GM19239 (cell line): ENCODE measurements at places on chromosomes 7 and 10.
A peak's percentile ranks its signal among the peaks of the same experiment; 100 is the strongest.

GRCh38 chr7:76193883-76194282 is 7.8 kb upstream of the SRRM3 start:
- no peak for DNase-seq

DNA sequence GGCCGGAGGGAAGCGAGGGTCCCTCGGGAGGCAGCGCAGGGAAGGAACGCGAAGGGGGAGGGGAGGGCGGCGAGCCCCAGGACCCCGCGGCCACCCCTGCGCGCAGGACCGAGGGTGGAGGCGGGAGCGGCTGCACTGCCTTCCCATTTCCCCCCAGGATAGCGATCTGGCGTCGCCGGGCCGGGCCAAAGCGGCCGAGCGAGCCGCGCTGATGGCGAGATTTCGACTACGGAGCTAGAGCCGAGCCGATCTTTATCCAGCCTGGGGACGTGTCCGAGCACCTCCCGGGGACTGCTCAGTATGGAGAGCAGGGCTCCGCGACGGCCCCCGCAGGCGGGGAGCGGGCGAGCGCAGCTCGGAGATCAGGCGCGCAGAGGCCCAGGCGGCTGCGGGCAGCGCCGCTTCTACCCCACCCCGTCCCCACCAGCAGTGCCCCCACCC is 590 bp upstream of the CRTAC1 start:
- no peak for DNase-seq

GRCh38 chr10:110568055-110568735 is 700 bp downstream of the SMC3 start:
- peak; percentile 10 for DNase-seq

DNA sequence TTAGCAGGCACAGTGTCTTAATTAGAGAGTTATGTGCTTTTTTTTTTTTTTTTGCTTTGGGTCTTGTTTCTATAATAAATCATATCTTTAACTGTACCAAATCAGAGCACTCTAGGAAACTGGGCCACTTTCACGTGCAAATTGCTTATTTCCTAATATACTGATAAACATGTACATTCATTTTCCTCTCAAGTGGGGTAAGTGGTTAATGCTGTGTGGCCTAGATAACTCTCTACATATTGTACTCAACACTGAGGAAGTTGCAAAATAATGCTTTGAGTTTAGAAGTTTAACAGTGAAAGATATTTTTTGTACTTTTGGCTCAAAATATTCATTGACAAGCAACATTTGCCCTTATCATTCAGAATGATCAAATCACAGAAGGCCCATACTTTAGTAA is 115.9 kb upstream of the IFRD1 start:
- no peak for DNase-seq

GRCh38 chr7:156673454-156673853 is 32.9 kb downstream of the RNF32 start:
- no peak for DNase-seq

DNA sequence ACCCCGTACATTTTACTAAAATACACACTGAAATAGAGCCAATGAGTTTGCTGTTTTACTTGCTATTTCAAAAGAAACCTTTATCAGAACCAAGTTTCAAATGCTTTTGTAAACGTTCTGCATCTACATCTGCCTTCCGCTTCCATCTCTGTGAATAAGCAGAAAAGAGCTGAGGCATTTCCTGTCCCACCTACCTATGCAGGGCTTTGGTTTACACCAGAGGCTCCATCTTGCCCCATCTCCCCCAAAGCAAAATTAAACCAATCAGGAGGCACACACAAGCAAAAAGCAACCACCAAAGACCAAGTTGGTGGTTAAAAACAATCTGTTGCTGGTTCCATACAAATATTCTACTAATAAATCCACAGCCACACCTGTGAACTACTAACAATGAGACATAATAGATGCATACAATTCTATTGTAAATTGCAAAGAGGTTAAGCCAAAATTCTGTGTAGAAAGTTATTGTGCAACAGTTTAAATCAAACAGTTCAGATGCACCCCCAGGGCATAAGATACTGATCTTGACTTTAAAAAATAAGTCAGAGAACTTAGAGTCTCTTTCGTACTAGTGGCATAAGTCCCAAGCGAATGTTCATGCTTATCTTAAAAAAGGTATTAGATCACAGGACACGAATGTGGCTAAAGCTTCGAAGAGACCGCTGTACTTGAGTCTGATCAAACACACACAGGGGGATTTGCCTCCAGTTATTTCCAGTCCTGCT is 83.9 kb downstream of the FGFR2 start:
- DNase-seq, result no peak

DNA sequence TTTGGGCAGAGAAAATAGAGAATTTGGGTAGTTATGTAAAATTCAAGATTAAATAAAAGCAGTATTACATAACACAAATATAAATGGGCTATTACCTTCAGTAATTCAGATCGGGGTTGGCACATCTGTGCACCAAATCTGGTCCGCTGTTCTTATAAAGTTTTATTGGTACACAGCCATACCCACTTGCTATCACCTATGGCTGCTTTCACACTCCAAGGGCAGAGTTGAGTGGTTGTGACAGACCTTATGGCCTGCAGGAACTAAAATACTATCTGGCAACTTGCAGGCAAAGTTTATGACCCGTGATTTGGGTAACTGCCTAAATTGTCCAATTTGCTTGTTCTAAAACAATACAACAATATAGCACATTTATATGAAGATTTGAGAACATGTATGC is 249.3 kb downstream of the DIP2C start:
- DNase-seq, result no peak

DNA sequence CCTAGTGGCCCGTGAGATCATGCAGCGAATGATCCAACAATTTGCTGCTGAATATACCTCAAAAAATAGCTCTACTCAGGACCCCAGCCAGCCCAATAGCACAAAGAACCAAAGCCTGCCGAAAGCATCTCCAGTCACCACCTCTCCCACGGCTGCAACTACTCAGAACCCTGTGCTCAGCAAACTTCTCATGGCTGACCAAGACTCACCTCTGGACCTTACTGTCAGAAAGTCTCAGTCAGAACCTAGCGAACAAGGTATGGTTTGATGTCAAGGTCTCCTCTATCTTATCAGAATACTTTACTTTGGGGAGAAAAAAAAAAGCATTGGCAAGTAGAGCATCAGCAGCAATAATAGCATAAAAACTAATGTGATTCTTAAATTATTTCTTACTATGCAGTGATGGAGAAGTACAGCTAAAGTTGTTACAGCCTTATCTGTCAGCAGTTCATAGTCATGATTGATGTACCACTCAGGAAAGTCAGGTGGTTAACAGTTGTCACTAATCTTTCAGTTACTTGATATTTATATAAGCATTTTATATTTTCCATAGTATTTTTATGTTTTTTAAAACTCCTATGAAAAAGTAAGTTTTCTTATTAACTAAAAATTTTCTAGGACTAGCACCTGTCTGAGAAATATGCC is 117.1 kb downstream of the LCOR start:
- no peak for DNase-seq

DNA sequence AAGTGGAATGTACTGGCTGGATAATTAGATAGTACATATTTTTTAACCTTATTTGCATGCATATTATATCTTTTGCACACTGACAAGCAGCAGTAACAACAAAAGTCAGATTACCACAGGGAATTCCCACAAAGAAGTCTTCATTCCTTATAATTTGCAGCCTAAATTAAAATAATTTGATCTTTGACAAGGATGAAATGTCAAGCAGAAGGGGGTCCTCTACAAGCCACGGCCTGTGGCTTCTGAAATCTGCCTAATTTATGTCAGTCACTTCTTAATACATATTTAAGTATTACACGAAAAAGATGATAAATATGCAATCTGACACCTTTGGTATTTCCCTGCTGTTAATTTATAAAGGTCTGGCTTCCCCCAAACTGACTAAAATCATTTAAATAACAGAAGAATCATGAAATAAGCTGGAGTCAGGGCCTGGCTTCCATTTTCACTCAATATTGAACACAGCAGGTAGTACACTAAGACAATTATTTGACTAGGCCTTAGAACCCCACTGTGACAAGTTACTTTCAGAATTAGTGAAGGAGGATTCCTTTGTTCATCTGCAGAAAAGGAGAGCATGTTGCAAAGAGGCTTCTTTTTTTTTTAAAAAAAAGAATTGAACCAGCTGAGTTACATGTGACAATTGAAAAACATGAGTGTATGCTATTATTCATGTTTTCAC is 351.1 kb upstream of the ETV1 start:
- DNase-seq, result no peak

- no peak for DNase-seq
These were observed 22.9 kb downstream of the IKZF1 start for GRCh38 chr7:50327443-50327842.

DNA sequence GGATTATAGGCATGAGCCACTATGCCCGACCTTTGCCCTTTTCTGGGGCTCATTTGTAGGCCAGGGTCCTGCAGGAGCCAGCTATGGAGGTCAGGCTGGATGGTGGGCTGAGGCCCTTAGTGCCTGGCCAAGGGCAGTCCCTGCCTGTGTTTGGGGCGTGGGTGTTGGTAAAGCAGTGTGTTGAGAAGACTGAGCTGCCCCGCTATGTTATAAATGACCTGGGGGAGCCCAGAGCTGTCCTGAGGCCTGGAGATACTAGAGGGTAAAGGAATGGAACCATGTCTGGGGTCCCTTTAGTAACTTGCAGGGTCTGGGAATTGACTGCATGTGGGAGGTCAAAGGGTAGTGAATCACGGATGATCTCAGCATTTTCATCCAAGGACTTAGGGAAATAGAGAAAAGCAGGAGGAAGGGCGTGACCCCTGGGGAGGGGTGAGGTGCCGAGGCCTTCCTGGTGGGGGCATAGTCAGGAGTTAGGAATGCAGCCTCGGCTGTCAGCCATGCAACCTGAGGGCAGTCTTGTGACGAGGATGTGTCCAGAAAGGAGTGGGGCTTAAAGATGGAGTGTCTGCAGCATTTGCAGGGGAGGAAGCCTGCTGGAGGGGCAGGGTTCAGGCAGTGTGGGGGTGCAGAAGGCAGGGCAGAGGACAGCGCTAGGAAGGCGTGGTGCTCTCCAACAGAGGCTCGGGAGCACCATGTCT is 31.5 kb downstream of the TMEM248 start:
- no peak for DNase-seq

DNA sequence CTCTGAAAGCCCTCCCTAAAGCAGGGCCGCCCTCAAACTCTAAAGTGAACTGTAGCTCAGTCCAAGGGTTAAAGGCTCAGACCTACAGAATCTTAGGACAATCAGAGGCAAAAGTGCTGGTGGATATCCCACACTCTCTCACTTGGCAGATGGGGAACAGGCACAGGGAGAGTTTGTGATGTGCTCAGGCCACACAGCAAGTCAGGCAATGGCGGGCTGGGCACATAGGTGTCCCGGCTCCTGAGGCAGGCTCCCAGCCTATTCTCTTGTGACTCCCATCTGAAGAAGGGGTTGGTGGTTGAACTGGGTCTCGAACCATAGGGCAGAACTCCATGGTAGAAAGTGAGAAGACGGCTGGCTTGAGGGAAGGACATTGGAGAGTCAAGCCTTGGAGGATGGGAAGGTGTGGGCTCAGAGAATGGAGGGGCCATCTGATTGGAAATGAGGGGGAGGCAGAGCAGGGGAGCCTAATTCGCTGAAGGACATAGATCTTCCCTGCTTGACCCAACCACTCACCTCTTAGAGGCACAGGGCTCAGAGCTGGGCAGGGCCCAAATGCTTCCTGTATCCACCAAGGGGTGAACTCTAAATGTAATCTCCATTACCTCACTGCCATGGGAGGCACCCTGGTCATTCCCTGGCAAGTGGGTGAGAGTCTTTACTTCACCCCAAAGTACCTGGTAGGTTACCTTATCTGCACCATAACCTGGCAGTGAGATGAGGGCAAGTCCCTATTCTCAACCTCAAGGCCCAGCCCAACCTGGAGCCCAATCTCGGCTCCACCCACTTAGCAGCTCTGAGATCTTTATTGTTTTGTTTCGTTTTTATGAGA is 4.9 kb upstream of the ZMIZ1 start:
- no peak for DNase-seq

GRCh38 chr10:104299031-104299904 is 30.3 kb downstream of the GSTO2 start:
- no peak for DNase-seq

DNA sequence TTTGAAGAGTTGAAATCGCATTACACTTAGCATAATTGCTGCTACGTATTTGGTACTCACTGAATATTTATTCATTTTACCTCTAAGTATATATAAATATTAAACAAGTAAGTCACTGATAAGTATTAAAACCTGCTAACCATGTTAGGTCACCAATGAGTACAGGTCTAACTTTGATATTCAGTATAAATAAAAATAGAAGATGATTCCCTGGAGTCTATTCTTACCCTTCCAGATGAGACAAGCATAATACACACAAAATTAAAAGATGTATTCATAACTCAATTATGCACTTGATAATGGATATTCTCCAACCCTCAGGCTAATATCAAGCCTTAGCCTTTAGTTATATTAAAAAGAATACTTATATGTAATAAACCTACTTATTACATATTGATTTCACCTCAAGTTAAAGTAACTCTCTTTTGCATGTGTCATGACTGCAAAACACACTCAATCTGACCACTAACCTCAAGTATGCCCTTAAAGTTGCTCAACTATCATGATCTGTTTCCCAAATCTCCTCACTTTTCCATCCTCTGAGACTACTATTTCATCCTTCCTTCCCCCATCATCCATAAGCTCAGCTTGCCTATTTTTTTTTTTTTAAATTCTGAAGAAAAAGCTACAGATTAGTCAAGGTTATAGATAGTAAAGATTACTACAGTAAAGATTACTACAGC is 46.8 kb downstream of the IPMK start:
- no peak for DNase-seq

DNA sequence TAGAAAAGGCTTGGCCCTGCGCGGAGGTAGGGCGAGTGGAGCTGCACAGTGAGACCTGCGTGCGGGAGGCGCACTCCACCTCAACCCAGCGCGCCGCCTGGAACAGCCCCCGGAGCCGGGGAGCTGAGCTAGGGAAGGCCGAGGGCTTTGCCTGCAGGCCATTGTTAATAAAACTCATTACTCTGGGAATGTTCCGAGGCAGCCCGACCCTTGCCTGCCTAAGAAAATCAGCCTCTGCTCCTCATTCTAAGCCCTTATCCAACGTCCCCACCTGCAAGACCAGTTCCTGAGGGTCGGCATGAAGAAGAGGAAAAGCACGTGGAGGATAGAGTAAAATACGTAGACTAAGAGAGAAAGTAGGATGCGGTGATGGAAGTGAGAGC is 55.3 kb downstream of the C7orf25 start:
- DNase-seq, result no peak

- peak; percentile 54 for DNase-seq
These were observed 42.6 kb upstream of the CC2D2B start for GRCh38 chr10:95864906-95865813.

- no peak for DNase-seq
These were observed 315.5 kb downstream of the MAGI2 start for GRCh38 chr7:79137942-79138341.
